ENCODE measurements at places on chromosomes 5 and 9.

- H3K27me3 ChIP-seq, result no peaks in the 10 kb centered on the region
- H3K4me3 ChIP-seq, result no peak overlapping the region
- H3K4me1 ChIP-seq, result peaks cover 11% of the 10 kb centered on the region
- no peak for DNase-seq
- no peak overlapping the region for H3K27ac ChIP-seq
These were observed 32.2 kb upstream of the SPATA31D4 start for GRCh38 chr9:81896070-81896469.

DNA sequence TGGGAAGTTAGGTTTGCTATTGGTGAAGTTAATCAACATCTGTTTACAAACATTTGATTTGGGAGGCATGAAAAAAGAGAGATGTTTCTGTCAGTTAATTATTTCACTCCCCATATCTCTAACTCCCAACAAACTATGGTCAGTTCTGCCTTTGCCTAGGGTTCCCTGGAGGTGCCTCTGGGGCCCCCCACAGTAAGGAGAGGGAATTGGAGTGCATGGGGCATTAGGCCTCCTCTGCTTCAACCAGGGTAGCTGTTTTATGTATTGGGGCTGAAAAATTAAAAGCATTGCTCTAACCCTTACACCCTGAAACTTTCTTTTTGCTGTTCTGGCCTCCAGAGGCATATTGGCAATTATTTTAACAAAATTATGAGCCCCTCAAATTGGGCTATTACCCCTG, 32.3 kb downstream of the RUSC2 start:
- peaks cover 44% of the 10 kb centered on the region for H3K4me1 ChIP-seq
- no peaks in the 10 kb centered on the region for H3K36me3 ChIP-seq
- peaks cover 3% of the 10 kb centered on the region for H3K27me3 ChIP-seq
- no peak overlapping the region for H3K27ac ChIP-seq
- no peak for DNase-seq
- H3K4me3 ChIP-seq, result no peak overlapping the region

DNA sequence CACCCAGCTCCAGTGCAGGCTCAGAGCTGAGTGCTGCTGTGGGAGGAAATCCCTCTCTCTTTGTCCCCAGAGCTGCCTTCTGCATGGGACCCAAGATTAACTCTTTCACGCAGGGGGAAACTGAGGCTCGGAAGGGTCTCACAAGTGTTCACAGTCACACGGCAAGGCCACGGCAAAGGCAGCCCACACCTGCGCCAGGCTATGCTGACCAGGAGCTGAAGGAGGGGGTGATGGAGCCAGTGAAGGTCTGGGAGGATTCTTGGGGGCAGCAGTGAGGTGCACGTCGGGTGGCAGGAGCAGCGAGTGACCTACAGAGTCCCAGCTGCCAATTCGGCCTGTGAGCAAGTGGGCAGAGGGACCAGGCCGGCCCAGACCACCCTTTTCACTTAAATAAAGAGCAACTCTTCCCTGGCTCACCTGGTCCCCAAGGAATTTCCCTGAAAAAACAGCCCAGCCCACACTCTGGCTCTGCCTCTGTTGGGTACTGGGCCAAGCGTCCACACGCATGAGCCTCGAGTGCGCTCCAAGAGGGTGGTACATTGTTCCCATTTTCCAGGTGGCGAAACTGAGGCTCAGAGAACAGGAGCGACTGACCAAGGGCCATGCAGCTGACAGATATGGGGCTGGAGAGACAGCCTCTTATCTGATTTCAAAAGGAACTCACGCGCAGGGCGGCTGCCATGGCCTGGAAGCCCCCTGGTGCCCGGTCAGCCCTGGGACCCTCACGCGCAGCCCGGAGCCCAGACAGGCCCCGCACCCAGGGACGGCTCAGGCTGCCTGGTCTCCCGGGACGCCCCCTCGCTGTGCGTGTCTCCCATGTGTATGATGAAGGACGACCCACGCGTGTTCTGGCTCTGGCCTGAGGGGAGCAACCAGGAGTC, 28.2 kb downstream of the SARDH start:
- H3K4me3 ChIP-seq, result no peak overlapping the region
- peaks cover 7% of the 10 kb centered on the region for H3K27me3 ChIP-seq
- peaks cover 70% of the 10 kb centered on the region for H3K4me1 ChIP-seq
- DNase-seq, result peak; percentile 2
- H3K36me3 ChIP-seq, result no peaks in the 10 kb centered on the region

DNA sequence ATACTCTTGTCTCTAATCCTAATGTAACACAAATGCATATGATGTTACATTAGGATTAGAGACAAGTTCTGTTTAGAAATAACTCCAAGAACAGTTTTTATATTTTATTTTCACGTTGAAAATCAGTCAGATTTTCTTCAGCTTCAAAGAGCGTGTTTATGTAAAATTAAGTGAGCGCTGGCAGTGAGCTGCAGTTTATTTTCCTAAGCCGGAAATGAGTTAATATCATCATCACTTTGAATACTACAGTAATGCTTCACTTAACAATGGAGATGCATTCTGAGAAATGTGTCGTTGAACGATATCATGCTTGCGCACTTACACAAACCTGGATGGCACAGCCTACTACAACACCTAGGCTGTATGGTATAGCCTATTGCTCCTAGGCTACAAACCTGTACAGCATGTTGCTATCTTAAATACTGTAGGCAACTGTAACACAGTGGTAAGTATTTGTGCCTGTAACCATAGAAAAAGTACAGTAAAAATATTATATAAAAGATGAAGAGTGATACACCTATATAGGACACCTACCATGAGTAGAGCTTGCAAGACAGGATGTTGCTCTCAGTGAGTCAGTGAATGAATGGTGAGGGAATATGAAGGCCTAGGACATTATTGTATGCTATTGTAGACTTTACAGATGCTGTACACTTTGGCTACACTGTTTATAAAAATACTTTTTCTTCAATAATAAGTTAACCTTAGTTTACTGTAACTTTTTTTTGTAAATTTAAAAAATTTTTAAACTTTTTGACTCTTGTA, 65.9 kb upstream of the C5orf46 start:
- DNase-seq, result no peak
- H3K27ac ChIP-seq, result no peak overlapping the region
- no peaks in the 10 kb centered on the region for H3K27me3 ChIP-seq
- H3K4me3 ChIP-seq, result no peak overlapping the region

DNA sequence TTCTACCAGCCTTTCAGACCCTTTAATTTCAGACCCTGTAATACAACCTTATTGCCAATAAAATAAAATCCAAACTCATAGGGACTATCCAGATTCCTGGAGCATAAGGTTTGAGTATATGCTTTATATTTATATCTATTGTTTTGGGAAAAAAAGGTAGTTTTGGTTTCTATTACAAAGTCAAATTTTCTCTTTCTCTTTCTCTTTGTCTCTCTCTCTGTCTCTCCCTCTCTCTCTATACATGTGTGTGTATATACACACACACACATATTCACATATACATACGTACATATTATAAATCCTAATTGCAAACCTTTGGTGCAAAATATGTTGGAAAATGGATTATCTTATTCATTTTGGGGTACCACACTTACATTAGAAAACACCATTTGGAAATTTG, 39.0 kb downstream of the TMEM232 start:
- H3K27ac ChIP-seq, result no peak overlapping the region
- H3K36me3 ChIP-seq, result no peaks in the 10 kb centered on the region
- H3K27me3 ChIP-seq, result peaks cover 3% of the 10 kb centered on the region
- H3K4me3 ChIP-seq, result no peak overlapping the region

DNA sequence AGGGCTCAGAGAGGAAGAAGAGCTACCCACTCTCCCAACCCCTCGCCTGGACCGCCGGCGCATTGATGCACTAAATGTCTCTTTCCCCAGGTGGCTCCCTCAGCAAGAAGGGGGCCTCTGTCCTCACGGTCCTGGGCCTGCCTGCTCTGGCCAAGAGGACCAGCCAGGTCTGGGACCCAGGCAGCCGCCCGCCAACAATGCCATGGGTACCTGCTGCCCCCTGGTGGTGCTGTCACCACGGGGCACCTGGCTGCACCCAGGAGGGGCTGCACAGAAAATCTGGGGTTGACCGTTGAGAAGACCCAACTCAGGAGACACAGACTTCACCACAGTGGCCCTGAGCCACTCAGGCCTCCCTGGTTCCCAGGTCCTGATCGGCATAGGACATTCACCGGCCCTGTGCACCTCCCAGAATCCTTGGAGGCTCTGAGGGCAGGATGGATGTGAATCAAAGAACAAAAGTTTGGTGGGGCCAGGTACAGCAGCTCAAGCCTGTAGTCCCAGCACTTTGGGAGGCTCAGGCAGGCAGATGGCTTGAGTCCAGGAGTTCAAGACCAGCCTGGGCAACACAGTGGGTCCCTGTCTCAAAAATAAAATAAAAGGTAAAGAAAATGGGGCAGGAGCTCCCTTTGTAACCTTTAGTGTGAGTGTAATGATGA, 2.4 kb upstream of the VAV2 start:
- H3K27ac ChIP-seq, result no peak overlapping the region
- DNase-seq, result peak; percentile 95
- no peaks in the 10 kb centered on the region for H3K36me3 ChIP-seq
- H3K27me3 ChIP-seq, result peaks cover 20% of the 10 kb centered on the region
- H3K4me1 ChIP-seq, result peaks cover 22% of the 10 kb centered on the region

GRCh38 chr9:115992834-115993233, 160.8 kb upstream of the PAPPA start:
- no peaks in the 10 kb centered on the region for H3K4me1 ChIP-seq
- no peak overlapping the region for H3K27ac ChIP-seq
- no peak for DNase-seq

- H3K36me3 ChIP-seq, result no peaks in the 10 kb centered on the region
- no peak for DNase-seq
- no peak overlapping the region for H3K4me3 ChIP-seq
These were observed 59.2 kb upstream of the NR4A3 start for GRCh38 chr9:99762470-99762869.

DNA sequence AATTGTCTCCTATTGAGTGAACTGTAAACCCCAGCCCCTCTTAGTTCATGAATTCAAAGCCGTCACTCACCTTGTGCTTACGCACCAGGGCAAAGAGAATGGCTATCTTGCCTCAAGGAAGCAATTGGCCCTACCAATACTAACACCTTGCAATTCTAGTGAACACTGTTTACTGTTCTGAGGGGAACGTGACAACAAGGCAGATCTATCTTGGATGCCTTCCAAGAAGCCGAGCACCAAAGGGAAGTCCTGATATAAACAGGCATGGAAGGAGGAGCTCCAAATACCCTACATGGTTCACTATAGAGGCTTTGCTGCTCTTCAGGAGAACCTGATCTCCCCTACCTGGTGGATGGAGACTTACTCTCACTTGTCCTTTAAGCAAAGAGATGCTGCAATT, 1.7 kb upstream of the PLPPR1 start:
- peak overlapping the region; percentile 91 for H3K4me3 ChIP-seq
- H3K36me3 ChIP-seq, result no peaks in the 10 kb centered on the region
- H3K27ac ChIP-seq, result no peak overlapping the region
- DNase-seq, result no peak
- peaks cover 29% of the 10 kb centered on the region for H3K4me1 ChIP-seq

Measured in nephron progenitor cell (in vitro differentiated cells).